ENCODE measurements at places on chromosomes 5 and 9.

DNA sequence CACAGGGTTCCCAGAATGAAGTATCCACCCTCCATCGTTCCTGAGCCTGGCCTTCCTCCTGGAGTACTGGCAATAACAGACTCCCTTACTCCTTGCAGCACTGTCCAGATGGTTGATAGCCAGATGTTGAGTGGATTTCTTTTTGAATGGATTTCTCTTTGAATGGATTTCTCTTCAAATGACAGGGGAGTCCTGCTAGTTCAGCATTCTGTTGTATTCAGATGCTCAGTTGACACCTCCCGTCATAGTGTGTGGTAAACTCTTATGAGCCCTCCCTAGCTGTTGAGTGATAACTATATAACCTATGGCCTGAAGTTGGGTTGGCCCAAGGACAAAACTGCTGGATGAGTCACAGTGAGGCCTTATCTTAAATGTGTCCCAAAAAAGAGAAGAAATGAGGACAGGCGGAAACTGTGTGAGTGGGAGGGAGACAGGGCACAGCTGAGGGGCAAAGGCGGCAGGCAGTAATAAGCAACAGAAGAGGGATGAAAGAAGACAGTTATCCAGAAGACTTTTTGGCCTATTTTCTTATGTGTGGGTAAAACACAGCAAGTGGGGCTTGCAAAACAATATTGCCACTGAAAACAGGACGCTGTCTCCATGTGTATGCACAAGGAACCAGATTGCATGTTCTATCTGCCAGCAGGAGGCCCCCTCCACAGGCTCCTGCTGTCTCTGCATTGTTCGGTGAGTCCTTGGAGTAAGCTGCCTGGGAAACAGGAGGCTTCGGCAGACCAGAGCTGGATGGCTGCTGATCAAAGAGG lies 209.5 kb upstream of the S1PR3 start:
- DNase-seq = peak; percentile 93

DNA sequence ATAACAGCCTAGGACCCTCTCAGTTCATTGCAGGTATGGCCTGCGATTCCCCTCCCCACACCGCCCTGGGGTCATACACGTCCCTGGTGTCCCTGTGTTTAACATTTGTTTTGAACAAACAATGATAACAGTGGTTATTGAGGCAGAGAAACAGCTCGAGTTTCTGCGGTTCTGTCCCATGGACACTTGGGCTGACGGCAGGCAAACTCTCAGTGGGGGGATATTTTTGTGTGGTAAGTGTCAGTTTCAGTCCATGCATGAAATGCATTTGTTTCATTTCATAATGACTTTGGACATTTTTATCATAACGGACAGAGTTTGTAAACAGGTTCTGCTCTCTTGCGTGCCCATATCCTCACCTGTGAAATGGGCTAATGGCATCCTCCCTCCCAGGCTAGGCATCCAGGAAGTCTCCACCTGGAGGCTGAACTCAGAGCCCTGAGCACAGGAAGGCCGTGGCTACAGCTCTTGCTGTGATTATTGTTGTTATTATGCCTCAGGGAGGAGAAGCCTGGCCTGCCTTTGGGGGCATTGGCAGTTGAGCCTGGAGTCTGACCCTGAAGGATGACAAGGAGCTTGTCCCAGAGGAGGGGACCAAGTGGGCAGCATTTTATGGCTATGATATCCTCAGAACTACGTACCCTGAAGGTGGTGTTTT lies 190.9 kb downstream of the GADD45G start:
- DNase-seq = no peak

GRCh38 chr5:181134259-181134658 lies 3.3 kb upstream of the OR2V1 start:
- DNase-seq = no peak

- no peak for DNase-seq
These were observed 128.4 kb downstream of the DNAH5 start for GRCh38 chr5:13816126-13816525.

DNA sequence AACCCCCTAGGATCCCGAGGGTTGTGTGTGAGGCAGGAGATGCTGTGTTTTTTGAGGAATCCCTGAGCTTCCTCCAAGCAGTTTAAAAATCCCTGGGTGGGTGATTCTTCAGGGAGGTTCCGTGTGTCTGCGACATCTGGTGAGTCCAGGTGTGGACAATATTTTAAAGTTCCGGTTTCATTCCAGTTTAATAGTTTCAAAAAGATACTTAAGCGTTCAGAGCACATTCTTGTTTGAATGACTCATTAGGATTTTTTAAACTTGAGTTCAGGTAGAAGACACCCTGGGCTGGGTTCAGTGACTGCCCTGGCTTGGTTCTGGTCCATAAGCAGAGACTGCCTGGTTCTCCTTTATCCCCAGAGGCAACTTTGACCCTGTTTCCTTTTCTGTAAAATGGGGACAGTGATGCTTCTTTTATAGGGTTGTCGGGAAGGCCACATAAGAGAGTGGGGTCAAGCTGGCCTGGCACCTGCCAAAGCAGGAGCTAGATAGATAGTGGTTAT lies 119.2 kb downstream of the RGS3 start:
- no peak for DNase-seq

GRCh38 chr5:169296419-169297143 lies 4.4 kb downstream of the SLIT3 start:
- DNase-seq = no peak

- peak; percentile 59 for DNase-seq
These were observed 12.0 kb downstream of the MACROH2A1 start for GRCh38 chr5:135386886-135387628.

GRCh38 chr9:114429488-114429887 lies 41.7 kb upstream of the AKNA start:
- no peak for DNase-seq

GRCh38 chr5:138932171-138932810 lies 57.2 kb upstream of the LRRTM2 start:
- DNase-seq = no peak

DNA sequence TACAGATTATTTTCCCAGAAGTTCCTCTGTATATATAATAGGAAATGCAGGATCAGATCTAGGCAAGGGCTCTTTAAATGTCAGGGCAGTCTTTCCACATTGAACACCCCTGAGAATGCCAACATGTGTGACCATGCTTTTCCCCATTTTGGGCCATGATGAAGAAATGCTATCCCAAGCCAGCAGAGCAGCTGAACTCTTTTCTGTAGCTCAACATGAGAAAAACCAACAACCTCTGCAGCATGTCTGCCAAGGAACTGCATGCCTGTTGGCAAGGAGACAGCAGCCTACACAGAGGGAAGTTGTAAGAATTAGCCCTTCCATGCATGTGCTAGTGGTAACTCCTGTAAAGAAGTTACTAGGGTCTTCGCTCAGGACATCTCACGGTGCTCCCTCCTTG lies 9.5 kb upstream of the IFNK start:
- DNase-seq = no peak

GRCh38 chr9:33189331-33189791 lies 22.2 kb upstream of the B4GALT1 start:
- DNase-seq = no peak

DNA sequence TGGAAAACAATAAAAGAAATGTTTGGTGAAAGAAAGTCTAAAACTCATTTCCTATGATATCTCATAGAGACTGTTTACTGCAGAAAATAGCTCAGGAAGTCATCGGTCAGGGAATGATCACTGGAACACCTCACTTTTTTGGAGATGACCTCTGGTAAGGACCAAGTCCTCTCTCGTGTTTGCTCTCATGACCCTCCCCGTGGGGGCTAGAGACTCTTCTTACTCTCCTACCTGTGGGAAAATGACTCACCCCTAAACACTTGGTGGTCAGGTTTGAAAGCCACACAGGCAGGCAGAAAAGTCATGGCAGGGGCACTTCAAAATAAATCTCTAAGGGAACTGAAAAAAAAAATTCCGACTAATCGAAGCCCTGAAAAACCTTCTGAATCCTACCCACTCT lies 48.2 kb downstream of the FAM240B start:
- DNase-seq = no peak

DNA sequence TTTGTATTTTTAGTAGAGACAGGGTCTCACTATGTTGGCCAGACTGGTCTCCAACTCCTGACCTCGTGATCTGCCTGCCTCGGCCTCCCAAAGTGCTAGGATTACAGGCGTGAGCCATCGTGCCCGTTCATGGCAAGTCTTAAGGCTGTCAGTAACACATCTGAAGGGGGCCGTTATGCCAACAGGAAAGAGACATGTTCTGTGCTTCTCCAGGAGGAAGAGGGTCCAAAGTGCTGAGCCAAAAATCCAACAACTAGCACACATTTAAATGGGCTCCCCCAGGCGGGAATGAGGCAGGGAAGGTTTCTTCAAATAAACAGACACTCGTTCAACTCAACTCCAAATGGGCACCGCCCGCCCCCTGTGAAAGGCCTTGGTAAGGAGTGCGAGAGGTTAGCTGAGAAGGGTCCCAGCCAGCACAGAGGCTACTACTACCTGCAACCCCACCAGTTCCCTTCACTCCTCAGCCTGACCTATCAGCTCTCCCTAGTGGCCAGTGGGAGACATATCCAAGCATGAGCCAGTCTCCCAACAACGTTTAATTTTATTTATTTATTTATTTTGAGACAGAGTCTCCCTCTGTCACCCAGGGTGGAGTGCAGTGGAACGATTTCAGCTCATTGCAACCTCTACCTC lies 84.1 kb upstream of the DMRT1 start:
- DNase-seq = peak; percentile 60

DNA sequence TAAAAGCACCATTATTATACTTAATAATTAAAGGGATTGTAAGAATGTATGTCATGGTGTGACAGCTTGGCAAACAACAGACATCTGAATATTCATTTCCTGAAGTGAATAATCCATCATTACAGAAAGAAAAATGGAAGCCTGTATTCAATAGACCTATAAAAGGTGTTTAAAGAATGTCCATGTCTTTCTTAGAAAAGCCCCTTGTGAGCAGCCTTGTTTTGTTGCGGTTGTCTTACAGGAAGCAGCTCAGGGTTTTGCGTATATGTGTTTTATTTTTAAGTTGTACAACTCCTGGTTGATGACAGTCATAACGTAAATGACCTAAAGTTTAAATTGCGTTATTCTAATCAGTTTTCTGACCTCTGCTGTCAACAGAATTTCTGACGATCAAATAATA lies 53.8 kb downstream of the CAST start:
- DNase-seq = no peak

DNA sequence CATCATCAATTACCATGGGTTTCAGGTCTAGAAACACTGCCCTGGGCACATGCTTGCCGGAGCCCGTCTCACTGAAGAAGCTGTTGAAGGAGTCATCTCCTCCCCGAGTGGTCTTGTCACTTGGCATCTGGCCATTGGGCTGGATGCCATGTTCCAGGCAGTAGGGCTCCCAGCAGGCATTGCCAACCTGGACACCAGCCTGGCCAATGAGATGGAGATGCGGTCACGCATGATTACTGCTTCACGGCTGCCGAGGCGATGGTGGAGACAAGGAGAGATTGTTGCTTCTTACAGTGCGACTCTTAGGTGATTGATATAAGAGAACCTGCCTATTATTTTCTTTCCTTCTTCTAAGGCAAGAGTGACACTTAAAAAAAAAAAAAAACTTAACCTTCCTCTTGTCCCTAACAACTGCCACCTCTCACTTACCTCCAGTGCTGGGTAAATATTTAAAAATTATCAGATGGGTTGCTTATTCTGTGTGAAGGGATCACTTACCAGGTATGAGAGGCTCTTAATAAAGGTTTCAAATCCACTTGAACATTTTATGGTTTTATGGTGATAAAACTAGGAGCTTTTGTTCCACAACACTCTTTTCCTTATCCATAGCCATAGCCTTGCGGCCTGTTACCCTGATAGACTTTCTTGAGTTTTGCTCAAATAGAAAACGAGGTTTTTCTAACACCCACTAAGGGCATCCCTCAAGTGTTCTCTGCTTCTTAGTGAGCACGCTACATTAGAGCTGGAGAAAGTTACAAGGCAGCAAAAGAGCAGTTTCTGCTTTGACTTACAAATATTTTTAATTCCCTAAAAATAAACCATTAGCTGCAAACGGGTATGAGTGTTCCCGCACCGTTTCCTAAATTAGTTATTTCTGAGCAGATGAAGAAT lies 41.2 kb downstream of the NIM1K start:
- no peak for DNase-seq

- DNase-seq = no peak
These were observed 228.9 kb downstream of the FANCC start for GRCh38 chr9:95088421-95089161.

- peak; percentile 30 for DNase-seq
These were observed 50.5 kb upstream of the EXOC3 start for GRCh38 chr5:392431-392988.

DNA sequence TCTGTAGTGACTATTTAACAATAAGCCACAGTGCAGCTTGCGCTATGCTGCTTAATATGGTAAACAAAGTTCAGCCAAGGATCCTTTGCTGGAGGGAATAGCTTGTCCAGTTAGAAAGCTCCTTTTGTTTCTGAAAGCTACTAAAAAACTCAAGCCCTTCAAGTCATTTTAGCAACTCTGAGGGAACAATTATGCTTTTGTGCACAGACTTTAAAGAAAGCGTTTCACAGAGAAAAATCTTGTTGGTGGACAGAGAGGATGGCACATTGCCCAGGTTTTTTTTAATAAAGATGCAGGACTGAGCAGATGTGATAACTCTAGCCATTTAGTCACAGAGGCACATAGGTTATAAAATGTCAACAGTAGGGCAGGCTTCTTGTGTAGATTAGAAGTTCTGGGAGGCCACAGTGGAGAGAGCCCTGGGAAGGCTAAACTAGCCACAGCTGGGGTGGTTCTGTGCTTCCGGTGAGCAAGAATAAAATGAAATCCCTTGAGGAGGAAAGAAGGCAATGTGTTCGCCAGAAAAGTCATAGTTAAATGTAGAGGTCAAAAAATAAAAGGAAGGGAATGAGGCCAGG lies 63.4 kb downstream of the ALDH7A1 start:
- DNase-seq = no peak

- no peak for DNase-seq
These were observed 133.0 kb downstream of the ATG10 start for GRCh38 chr5:82104872-82105271.

GRCh38 chr9:83011611-83012010 lies 51.3 kb downstream of the RASEF start:
- no peak for DNase-seq

GRCh38 chr9:74309654-74310053 lies 187.5 kb upstream of the RORB start:
- DNase-seq = no peak

GRCh38 chr9:99095565-99095964 lies 9.3 kb upstream of the TGFBR1 start:
- DNase-seq = no peak

DNA sequence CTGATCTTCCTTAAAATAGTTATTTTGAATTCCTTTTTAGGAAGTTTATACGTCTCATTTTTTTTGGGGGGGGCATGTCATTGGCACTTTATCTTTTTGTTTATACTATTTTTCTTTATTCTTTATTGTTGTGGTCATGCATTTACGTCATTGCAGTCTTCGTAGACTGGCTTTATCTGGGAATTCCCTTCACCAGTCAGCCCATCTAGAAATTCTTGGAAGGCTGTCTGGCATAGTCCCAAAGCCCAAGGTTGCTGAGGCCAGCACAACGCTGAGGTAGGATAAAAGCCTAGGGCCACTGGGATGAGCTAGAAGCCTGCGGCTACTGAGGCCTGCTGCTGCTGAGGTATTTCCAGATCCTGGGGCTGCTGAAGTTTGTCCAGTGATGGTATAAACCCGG lies 121.5 kb downstream of the ISOC1 start:
- no peak for DNase-seq

Data from A673 (cell line).